ENCODE measurements at places on chromosomes 16 and 17. TPM values are rescaled to one million over a fixed set of nuclear protein-coding genes. Genes with fewer than 3 reads are reported as not detected.

GRCh38 chr17:17356931-17357270, 53.7 kb downstream of the NT5M start:
- DNase-seq = no peak

- no peak for DNase-seq
Observed at GRCh38 chr16:56898847-56899246, 33.1 kb upstream of the HERPUD1 start.

- no peak for DNase-seq
Observed at GRCh38 chr17:3978421-3979289, 14.4 kb upstream of the ATP2A3 start.

DNA sequence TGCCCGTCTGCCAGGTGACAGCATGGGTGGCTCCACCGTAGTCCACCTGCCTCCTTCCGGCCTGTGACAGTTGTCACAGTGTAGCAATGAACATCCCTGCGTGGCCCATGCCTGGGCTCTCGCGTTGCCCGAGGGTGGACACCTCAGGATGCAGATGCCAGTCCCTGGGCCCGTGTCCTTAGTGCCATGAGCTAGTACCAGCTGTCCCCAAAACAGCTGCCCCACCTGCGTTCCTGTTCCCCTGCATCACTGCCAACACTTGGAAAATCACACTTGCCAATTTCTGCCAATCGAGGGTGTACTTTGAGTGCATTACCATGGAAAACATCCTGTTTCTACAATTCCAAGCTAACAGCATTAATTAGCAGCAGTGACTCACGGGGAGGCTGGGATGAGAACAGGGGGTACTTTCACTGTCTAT, 9.0 kb upstream of the C16orf95 start:
- no peak for DNase-seq

- DNase-seq = no peak
Observed at GRCh38 chr17:74639704-74640151, 16.2 kb upstream of the CD300E start.

GRCh38 chr16:80442779-80443178, 98.0 kb upstream of the DYNLRB2 start:
- DNase-seq = no peak

DNA sequence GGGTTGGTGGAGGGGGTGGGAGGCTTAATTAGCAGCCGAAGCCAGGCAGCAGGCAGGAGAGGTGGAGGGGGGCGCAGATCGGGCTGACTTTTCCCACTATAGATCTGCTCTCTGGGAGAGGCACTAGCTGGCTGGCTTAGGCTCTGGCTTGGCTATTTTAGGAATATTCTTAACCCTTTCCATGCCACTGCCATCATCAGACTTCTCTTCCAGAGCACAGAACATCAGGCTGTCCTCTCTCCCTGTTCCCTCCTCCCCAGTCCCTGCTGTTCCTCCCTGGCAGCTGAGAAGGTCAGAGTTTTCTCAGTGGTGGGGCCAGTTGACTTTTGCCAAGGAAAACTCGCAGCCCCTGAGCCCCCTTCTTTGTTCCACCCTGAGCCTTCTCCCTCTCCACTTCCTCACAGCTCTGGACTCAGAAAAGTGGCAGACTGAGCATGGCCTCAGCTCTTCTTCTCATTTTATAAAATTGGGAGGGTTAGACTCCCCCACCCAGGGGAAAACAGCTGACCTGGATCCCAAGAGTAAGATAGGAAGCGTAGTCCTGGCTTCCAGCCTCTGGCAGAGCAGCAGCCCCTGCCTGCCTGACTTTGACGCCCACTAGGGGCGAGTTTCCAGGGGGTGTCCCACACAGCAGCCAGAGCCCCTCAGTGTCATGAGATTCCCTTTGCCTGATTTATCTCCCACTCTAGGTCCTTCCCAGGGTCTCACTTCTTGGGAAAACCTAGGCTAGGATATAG, 9.9 kb upstream of the C1QL1 start:
- DNase-seq = no peak

GRCh38 chr17:42365136-42365535, 23.1 kb downstream of the STAT3 start:
- DNase-seq = no peak

Gene KRT9
- 1.7 TPM for total RNA-seq

Gene GLP2R
- total RNA-seq = 0.05 TPM

Measured in thymus (tissue), 14 donors.